Activated gamma-delta T cell treated with anti-CD3 and anti-CD28 coated beads, Interleukin-2, amount 50 U/mL, for 16 hours (primary cell): ENCODE measurements at places on chromosomes 11 and 22.

DNA sequence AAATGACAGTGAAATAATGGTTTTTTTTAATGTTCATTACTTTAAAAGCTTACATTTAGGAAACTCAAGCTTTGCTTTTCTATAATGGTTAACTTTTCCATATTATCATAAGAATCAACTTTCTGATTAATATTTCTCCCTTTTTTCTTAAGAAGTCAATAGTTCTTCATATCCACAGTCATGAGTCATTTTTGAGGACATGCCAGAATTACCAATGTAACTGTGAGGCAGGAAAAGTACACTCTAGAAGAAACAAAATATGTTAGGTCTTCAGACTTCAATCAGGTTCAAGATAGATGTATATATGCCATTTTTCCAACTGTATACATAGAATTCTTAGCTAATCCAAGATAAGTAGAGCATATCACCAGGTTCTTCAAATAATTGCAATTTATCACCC, 10.9 kb downstream of the MS4A6A start:
- no peak for DNase-seq

GRCh38 chr11:46161201-46161600, 39.9 kb upstream of the PHF21A start:
- DNase-seq: no peak

DNA sequence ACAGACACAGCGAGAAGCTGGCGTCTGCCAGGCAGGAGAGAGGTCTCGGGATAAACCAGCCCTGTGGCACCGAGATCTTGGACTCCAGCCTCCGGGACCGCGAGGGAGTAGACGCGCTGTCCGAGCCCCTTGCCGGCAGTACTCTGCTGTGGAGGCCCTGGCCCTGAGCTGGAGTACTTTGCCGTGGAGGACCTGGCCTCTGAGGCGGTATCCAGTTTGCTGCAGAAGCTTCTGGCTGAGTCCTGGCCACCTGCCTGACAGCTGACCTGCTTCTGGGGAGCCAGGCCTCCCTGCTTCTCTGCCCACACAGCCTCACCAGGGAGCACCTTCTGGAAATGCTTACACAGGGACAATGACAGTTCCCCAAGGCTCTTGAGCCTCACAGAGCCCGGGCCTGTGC, 31.6 kb upstream of the CARS1 start:
- no peak for DNase-seq

DNA sequence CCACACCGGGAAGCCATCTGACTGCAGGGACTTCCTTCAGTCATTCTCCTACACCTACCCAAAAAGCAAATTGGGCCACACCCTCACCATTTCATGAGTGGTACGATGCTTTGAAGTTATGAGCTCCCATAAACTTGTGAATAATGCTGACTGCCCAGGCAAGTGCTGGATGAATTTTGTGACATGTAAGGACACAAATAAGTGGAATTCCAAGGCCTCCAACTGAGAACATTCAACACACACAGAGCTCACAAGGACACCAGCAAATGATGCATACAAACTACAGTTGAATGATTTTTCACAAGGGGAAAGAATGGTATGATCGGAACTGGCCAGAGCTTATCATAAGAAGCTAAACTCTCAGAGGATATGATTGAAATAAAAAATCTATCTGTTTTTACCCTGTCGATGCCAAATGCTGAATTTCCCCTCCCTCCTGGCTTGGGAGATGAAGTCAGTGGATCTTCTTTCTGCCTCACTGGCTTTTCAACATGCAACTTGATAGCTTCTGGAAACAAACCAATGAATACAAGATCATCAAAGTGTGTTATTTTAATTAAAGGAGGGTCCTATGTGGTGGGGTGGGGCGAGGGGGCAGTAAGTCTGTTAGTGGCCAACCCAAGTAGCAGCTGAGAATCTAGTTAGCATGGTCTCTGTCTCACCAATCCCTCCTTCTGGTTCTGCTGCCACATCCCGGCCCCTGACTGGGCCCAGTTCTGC, 123.8 kb downstream of the WT1 start:
- DNase-seq: no peak

DNA sequence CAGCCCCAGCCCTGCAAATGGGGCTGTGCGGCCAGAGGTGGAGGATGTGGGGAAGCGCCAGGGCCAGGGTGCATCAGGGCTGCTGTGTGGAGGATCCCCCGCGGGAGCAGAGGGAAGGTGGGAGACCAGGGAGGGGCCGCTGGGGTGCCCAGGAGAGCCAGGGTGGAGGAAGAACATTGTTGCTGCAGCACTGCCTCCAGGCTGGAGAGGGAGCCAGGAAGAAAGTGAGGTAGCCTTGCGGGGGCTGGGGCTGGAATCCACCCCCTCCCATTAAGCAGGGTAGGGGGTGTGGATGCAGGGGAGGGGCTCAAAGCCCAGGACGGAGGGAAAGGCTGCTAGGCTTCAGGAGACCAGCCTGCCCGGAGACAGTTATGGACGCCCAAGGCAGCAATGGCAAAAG, 15.0 kb downstream of the CABP7 start:
- DNase-seq: no peak
